Smooth muscle cell of bladder (primary cell): ENCODE measurements at places on chromosomes 4 and X. TPM values are rescaled to one million over a fixed set of nuclear protein-coding genes. Genes with fewer than 3 reads are reported as not detected.

TCP11X2 gene
- not detected in 2 replicates for total RNA-seq

HDX gene
- total RNA-seq, result 3.5 and 5.7 TPM in 2 replicates

ARL13A gene
- not detected in 2 replicates for total RNA-seq

HELT gene
- not detected in 2 replicates for total RNA-seq

WNK3 gene
- 0.14 and 0.28 TPM in 2 replicates for total RNA-seq

MEPE gene
- not detected in 2 replicates for total RNA-seq

P2RY4 gene
- total RNA-seq, result under 0.01 and 0.18 TPM in 2 replicates

F8A1 gene
- total RNA-seq, result 1.1 and 1.3 TPM in 2 replicates

MAGEB6B gene
- total RNA-seq, result not detected in 2 replicates

ETDA gene
- not detected in 2 replicates for total RNA-seq
